Stimulated activated CD8-positive, alpha-beta memory T cell treated with anti-CD3 and anti-CD28 coated beads, Interleukin-2, amount 100 ng/mL, for 1 hour (primary cell): ENCODE measurements at places on chromosomes 3 and 15.

GRCh38 chr3:71838406-71838805 lies 53.5 kb upstream of the PROK2 start:
- DNase-seq, result no peak

DNA sequence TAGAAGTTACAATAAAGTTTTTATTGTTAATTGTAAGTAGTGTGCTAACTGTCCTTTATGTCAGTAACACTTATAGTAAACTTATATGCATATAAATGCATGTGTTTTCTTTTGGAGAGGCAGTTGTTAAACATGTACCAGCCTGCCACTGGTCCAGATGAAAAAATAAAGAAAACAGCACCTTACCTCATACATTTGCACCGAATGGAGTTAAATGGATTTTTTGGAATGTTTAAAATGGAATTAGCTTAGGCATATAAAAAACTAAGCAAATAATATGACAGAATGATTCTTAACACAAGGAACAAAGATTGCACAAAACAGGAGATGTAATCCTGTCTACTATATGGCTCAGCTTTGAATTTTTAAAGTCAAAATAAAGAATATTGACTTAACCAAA lies 50.2 kb upstream of the ALDH1A3 start:
- DNase-seq, result no peak

GRCh38 chr3:45890405-45890804 lies 4.1 kb downstream of the CCR9 start:
- no peak for DNase-seq

- DNase-seq, result no peak
These were observed 24.4 kb downstream of the SEC61A1 start for GRCh38 chr3:128076483-128077201.

- no peak for DNase-seq
These were observed 1.2 kb downstream of the LHFPL4 start for GRCh38 chr3:9552252-9552999.

DNA sequence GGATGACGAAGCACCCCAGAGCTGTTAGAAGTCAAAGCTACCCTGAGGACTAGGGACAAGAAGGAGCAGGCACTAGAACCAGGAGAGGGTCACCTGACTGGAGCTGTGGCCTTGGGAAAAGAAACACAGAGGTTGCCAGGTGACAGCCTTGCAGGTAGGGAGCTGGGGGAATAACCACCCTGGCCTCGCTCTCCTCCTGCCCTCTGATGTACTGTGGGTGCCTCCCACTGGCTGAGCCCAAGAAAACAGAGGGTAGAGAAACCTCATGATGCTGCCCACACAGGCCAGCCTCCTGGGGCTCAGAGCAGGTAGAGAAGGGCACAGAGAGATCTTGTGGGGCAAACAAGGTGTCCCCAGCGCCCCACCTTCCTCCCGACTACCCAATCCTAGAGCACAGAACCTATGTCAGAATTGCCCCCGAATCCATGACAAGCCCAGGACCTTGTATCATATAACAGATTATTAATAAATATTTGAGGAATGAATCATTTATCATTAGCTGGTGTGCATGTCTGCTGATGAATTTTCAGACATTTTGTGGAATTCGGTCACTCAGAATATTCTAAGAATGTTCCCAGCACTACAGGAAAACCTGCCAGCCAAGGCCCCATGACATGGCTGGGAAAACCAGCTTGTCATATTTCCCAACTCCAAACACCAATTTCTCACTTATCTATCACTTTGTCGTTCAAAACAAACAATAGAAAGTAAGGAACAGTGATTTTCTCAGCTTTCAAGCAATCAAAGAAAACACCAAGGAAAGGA lies 59.8 kb upstream of the MEX3B start:
- no peak for DNase-seq

GRCh38 chr3:134351427-134351826 lies 22.8 kb downstream of the AMOTL2 start:
- no peak for DNase-seq

- DNase-seq, result no peak
These were observed 320.9 kb upstream of the RASGRP1 start for GRCh38 chr15:38885471-38885952.

DNA sequence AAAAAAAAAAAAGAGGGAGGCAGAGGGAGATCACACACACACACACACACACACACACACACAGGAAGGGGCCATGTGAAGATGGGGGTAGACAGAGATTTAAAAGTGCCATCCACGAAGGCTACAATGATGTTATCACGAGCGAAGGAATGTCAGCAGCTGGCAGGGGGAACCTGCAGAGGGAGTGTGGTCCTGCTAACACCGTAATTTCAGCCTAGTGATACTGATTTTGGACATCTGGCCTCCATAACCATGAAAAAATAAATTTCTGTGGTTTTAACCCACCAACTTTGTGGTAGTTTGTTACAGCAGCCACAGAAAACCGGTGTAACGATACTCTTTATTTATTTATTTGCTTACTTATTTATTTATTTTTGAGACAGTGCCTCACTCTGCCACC lies 76.0 kb downstream of the TMCO5A start:
- DNase-seq, result no peak

DNA sequence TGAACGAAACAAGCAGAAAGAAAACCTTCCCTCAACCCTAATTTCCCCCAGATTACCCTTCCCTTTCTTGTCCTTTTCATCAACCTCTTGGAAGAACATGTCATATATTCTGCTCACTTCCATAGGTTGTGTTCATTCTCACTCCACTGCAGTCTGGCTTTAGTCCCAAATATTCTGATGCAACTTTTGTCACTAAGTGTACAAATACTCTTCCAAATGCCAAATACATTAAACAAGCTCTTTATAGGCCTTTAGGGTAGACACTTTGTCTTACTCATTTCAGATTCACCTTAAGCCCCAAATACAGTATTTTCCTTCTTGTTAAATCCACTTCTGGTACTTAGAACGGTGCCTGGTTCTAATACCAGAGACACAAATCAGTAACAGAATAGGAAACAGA lies 406.5 kb upstream of the CDIN1 start:
- no peak for DNase-seq

DNA sequence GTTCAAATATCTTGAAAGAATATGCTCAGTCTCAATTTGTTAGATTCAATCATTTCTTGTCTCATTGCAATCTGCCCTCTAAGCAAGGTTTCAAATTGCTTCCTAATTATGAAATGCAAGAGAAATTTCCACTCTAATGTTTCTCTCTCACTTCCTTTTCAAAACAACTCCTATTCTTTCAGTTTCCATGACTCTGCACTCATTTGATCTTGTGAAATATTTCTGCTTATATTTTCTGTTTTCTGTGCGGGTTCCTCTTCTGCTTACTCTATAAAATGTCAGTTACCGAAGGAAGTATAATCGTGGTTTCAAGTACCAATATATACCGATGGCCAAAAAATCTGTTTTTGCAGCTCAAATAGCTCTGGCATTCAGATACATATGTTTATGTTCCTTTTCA lies 521.9 kb upstream of the NAALADL2 start:
- no peak for DNase-seq

DNA sequence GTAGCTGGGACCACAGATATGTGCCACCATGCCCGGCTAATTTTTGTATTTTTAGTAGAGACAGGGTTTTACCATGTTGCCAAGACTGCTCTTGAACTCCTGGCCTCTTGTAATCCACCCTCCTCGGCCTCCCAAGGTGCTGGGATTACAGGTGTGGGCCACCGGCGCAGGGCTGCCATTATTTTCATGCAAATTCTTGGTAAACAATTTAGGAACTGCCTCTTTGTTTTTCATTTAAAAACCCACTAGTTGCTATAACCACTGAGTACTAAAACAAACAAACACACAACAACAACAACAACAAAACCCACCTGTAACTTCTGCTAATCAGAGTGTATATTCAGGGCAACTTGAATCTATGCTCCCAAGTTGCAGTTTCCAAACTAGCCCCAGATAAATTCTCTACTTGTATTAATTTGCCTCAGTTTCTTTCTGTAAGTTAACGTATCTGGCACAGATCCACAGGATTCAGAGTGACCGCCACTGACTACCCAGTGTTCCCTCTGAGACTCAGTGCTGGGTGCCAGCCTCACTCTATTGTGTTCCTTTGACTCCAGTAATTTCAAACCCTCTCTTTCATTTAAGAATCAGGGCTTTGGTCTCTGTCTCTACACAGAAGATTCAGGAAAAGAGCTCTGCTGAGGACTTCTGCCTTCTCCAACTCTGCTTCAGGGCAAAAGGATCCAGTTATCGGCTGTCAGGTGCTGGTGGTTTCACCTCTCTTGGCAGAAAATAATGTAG lies 18.6 kb upstream of the ZNF710 start:
- no peak for DNase-seq

GRCh38 chr3:4680871-4681300 lies 187.7 kb downstream of the ITPR1 start:
- no peak for DNase-seq

GRCh38 chr3:1381647-1382036 lies 288.8 kb downstream of the CNTN6 start:
- DNase-seq, result no peak

GRCh38 chr3:60226912-60227311 lies 1024.3 kb downstream of the FHIT start:
- no peak for DNase-seq

GRCh38 chr3:67617518-67617917 lies 36.9 kb downstream of the SUCLG2 start:
- no peak for DNase-seq

- no peak for DNase-seq
These were observed 497.8 kb upstream of the NR2F2 start for GRCh38 chr15:95832668-95833067.

DNA sequence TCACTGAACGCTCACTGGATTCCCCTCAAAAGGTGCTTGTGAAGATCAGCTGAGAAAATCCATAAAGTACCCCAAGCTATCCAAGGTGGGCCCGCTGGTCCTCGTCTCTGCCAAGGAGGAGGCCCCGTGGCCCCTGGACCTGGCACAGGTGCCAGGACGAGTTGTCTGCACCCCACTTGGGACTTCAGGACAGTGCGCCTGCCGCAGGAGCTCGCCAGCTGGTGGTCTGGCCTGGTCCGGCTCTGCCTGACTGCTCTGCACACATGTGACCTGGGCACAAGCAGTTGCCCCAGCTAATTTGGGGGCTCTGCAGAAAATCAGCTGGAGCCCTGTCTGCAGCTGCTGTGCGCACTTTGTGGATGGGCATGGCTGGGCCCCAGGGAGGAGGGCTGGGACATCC lies 159.9 kb downstream of the NSMCE3 start:
- no peak for DNase-seq

GRCh38 chr15:66647358-66647757 lies 54.7 kb upstream of the SMAD6 start:
- no peak for DNase-seq

- no peak for DNase-seq
These were observed 33.3 kb downstream of the CA12 start for GRCh38 chr15:63348392-63348791.

- DNase-seq, result no peak
These were observed 40.3 kb downstream of the HGD start for GRCh38 chr3:120641696-120642246.

DNA sequence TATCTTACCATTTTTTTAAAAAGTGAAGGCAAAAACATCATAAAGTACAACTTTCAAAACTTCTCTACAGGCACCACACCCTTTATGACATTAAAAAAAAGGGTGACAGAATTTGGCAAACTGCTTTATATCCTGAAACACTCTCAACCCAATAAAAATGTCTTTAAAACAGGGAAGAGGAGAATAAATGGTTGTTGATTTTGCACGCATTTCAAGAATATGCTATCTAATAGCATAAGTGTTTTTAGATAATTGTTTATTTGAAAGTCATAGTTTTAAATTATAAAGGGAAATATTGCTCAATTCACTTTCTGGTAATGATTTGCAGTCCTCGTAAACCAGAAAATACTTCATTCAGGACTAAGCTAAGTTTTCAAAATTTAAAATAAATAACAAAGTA lies 1.7 kb upstream of the PCOLCE2 start:
- no peak for DNase-seq

GRCh38 chr3:17162116-17162515 lies 277.4 kb downstream of the PLCL2 start:
- DNase-seq, result no peak

DNA sequence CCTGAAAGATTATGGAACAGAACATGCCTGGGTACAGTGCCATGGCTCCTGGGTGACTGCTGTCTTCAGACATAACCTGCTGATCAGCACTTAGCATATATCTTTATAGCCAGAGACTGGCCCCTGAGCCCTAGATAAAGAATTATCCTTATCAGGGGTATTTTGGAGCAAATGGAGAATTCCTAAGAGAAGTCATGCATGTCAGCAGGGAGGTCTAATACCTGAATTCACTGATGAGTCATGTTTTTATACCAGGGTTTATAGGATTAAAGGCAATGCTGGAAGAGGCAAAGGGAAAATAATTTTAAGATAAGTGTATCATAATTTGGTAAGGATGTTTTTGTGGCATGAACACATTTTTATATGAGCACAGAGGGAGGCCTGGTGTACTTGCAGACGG lies 159.8 kb downstream of the ADAMTSL3 start:
- no peak for DNase-seq

GRCh38 chr3:81580355-81580754 lies 181.1 kb downstream of the GBE1 start:
- no peak for DNase-seq

- DNase-seq, result no peak
These were observed 45.9 kb upstream of the TMEM115 start for GRCh38 chr3:50405249-50405648.

- no peak for DNase-seq
These were observed 59.0 kb downstream of the SLC12A1 start for GRCh38 chr15:48265135-48265534.

- DNase-seq, result no peak
These were observed 42.2 kb downstream of the DAPK2 start for GRCh38 chr15:64004056-64004455.
